ENCODE measurements at places on chromosomes 11 and 22. TPM values are rescaled to one million over a fixed set of nuclear protein-coding genes. Genes with fewer than 3 reads are reported as not detected.

The POTEH gene
- total RNA-seq, result not detected

The MUC2 gene
- total RNA-seq, result not detected

The TECTA gene
- total RNA-seq, result 0.73 TPM

The IFITM1 gene
- 9.6 TPM for total RNA-seq

The DGAT2 gene
- 18.7 TPM for total RNA-seq

The MMP7 gene
- total RNA-seq, result not detected

The BIK gene
- total RNA-seq, result not detected

The APOL5 gene
- total RNA-seq, result not detected

The CAT gene
- 68.6 TPM for total RNA-seq
